ENCODE measurements at places on chromosomes 13 and 19. TPM values are rescaled to one million over a fixed set of nuclear protein-coding genes. Genes with fewer than 3 reads are reported as not detected.

AMER2 gene
- 0.04 TPM for total RNA-seq

GRCh38 chr19:41774515-41774980 lies 19.2 kb downstream of the CEACAM6 start:
- no peaks in the 10 kb centered on the region for H3K4me1 ChIP-seq
- H3K27ac ChIP-seq: no peak overlapping the region
- H3K27me3 ChIP-seq: no peaks in the 10 kb centered on the region
- no peak for DNase-seq
- no peaks in the 10 kb centered on the region for H3K36me3 ChIP-seq

DNA sequence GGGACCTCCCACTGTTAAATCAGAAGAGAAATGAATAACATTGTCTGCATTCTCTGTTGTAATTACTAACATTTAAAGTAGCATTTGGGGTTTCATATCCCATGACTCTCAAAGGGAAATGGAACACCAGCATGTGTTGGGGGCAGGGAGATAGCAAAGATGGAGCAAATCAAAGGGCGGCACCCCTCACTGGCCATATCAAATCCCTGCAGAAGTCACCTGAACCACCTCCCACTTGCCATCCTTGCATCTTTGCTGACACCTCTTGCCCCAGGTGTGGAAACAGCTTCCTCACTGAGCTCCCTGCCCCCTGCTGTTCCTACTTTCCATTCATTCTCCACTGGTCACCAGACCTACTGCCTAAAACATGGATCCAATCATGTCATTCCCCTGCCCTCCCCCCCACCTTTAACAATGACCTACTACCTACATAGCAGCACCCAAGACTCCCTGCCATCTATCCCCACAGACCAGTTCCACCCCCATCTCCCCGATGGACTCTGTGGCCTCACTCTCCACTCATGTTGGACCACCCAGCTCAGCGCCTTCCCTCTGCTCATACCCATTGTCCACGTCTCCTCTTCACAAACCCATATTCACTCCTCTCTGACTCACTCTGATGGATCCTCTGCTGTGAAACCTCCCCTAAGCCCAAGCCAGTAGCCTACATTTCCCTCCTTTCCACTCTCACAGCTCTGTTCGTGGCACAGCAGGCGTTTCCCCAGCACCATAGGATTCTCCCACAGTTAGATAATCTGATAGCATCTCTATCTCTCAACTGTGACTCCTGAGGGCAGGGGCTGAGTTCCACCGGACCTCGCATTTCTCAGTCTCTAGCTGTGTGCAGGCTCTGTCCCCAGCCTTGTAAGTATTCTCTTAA lies 55.9 kb downstream of the DLEU7 start:
- no peaks in the 10 kb centered on the region for H3K4me1 ChIP-seq
- no peak for DNase-seq
- H3K27me3 ChIP-seq: no peaks in the 10 kb centered on the region
- H3K27ac ChIP-seq: no peak overlapping the region
- no peaks in the 10 kb centered on the region for H3K36me3 ChIP-seq
- H3K4me3 ChIP-seq: no peak overlapping the region

DNA sequence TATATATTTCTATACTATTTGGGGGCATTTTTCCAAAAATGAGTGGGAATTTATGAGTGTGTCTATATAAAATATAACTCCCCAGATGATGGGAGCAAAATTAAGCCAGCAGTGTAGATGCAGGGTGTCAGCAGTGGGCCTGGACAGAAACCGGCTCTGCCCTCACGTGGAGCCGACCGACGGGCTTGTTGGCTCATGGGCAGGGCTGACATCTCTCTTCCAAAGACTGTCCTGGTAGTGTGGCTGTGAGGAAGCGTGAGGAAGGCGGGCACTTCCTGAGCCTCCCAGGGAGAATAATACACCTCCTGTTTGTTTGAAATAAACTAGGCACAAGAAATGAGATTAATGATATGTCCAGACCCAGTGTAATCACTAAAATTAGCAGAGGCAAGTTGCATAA lies 206.5 kb downstream of the TEX29 start:
- H3K27me3 ChIP-seq: peaks cover 36% of the 10 kb centered on the region
- H3K4me3 ChIP-seq: no peak overlapping the region
- H3K27ac ChIP-seq: no peak overlapping the region
- H3K4me1 ChIP-seq: peaks cover 2% of the 10 kb centered on the region
- no peak for DNase-seq

ZNF850 gene
- total RNA-seq: 3.7 TPM

KANK2 gene
- 71.5 TPM for total RNA-seq

DNA sequence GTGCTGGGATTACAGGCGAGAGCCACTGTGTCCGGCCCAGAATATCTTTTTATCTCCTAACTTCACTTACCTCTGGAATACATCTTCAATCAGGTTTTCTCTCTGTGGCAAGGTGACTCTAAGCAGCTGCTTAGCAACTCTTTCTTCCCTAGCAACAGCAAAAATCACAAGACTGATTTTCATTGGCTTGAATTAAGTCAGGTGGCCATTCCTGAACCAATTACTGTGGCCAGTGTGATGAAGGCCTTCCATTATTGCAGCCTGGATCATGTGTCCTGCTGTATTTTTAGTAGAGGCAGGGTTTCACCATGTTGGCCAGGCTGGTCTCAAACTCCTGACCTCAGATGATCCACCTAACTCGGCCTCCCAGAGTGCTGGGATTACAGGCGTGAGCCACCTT lies 9.0 kb upstream of the LTBP4 start:
- H3K27me3 ChIP-seq: peaks cover 14% of the 10 kb centered on the region
- H3K4me3 ChIP-seq: no peak overlapping the region
- no peak for DNase-seq
- peaks cover 7% of the 10 kb centered on the region for H3K36me3 ChIP-seq
- H3K4me1 ChIP-seq: peaks cover 8% of the 10 kb centered on the region
- no peak overlapping the region for H3K27ac ChIP-seq

- no peak overlapping the region for H3K27ac ChIP-seq
- no peaks in the 10 kb centered on the region for H3K27me3 ChIP-seq
- H3K36me3 ChIP-seq: peaks cover 78% of the 10 kb centered on the region
- no peak overlapping the region for H3K4me3 ChIP-seq
These were observed 8.7 kb downstream of the PRR12 start for GRCh38 chr19:49599378-49600295.

GRCh38 chr19:8877854-8878705 lies 45.9 kb downstream of the MBD3L1 start:
- DNase-seq: no peak
- no peaks in the 10 kb centered on the region for H3K27me3 ChIP-seq
- no peak overlapping the region for H3K4me3 ChIP-seq
- no peak overlapping the region for H3K27ac ChIP-seq
- H3K4me1 ChIP-seq: no peaks in the 10 kb centered on the region

DNA sequence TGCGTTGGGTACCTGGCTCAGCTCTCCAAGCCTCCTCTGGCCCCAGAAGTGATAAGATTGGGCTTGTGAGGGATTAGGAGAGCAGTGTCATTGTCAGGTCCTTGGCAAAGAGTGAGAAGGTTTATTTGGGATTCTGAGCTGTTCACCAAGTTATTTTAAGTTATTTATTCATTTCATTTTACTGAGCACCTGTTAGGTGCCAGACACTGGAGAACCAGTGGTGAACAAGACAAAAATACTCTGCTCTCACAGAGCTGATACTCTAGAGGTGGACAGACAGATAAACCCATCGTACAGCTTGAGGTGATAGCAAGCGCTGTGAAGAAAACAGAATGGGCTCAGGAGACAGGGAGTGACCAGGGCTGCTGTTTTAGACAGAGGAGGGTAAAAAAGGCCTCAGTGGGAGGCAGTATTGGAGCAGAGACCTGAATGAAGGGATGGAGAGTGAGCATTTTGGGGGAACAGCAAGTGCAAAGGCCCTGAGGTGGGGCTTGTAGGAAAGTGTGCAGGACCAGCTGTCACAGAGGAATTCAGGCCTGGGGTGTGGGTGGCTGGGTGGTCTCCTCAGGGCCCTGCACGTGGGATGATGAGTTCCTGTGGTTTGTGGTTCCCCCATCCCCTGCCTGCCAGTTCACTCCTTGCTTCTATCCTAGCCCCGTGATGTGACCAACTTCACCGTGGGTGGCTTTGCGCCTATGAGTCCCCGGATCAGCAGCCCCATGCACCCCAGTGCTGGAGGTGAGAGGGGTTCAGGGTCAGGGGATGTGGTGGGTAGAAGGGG lies 8.7 kb upstream of the TIMM50 start:
- no peak for DNase-seq
- no peaks in the 10 kb centered on the region for H3K27me3 ChIP-seq
- no peaks in the 10 kb centered on the region for H3K4me1 ChIP-seq
- H3K4me3 ChIP-seq: no peak overlapping the region

DNA sequence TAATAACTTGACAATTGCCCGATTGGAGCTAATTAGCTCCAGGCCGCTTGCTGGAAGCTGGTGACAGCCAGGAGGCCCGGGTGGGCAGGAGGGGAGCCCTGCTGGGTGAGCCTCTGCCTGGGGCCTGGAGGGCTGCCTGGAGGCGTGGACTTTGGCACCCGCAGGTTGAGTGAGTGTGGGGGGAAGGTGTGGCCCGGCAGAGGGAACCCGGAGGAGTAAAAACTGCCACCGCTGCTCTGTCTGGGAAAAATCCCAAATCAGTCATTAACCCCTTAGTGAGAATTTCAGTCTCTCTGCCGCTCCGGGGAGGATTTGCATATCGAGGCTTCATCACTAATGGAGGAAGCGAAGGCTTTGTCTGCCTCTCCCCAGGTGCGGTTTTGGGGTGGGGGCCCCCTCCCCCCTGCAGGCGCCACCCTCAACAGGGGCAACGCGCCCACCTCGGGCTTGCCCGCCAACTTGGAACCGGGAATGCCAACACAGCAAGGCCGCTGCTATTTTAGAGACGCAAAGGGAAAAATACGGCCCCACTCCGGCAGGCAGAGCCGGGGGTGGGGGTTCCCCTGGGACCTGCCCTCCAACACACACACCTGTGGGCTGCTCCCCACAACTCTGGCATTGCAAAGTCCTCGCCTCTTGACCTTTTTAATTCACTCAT lies 6.2 kb downstream of the EFNA2 start:
- no peaks in the 10 kb centered on the region for H3K36me3 ChIP-seq
- H3K4me3 ChIP-seq: no peak overlapping the region
- no peak for DNase-seq

- no peak for DNase-seq
- peak overlapping the region; percentile 93 for H3K4me3 ChIP-seq
- H3K4me1 ChIP-seq: peaks cover 18% of the 10 kb centered on the region
- H3K36me3 ChIP-seq: peaks cover 24% of the 10 kb centered on the region
- no peak overlapping the region for H3K27ac ChIP-seq
- no peaks in the 10 kb centered on the region for H3K27me3 ChIP-seq
These were observed 930 bp downstream of the ZNF583 start for GRCh38 chr19:56405062-56405461.

NDUFA11 gene
- total RNA-seq: 312 TPM

GRCh38 chr19:34104096-34104495 lies 68.2 kb upstream of the LSM14A start:
- no peak overlapping the region for H3K4me3 ChIP-seq
- H3K4me1 ChIP-seq: no peaks in the 10 kb centered on the region
- no peak overlapping the region for H3K27ac ChIP-seq
- peaks cover 2% of the 10 kb centered on the region for H3K27me3 ChIP-seq
- no peaks in the 10 kb centered on the region for H3K36me3 ChIP-seq

LILRB2 gene
- total RNA-seq: 0.53 TPM

KLK7 gene
- total RNA-seq: not detected

- DNase-seq: peak; percentile 63
- H3K4me1 ChIP-seq: no peaks in the 10 kb centered on the region
- H3K27me3 ChIP-seq: no peaks in the 10 kb centered on the region
- no peaks in the 10 kb centered on the region for H3K36me3 ChIP-seq
These were observed 593.8 kb downstream of the OLFM4 start for GRCh38 chr13:53622456-53622855.

TNFSF9 gene
- 1.0 TPM for total RNA-seq

DNA sequence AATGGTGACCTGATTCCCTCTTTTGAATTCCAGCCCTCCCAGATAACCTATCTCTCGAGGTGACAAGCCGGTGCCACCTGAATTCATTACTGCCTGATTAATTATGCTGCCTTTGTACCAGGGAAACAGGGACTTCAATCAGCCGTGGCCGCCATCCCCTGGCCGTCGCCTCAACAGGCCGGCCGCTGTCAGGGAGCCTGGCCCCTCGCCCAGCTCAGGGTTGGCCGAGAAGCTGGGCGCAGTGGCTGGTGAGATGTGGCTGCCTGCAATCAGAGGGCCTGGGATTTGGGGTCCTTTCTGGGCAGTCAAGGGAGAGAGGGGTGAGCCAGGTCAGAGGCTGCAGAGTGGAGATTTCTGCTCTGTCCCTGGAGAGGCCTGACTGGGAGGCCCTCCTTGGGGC lies 91.2 kb downstream of the KCTD15 start:
- H3K27me3 ChIP-seq: peaks cover 3% of the 10 kb centered on the region
- no peak overlapping the region for H3K27ac ChIP-seq
- H3K4me1 ChIP-seq: peaks cover 9% of the 10 kb centered on the region
- H3K4me3 ChIP-seq: no peak overlapping the region
- DNase-seq: no peak

DNA sequence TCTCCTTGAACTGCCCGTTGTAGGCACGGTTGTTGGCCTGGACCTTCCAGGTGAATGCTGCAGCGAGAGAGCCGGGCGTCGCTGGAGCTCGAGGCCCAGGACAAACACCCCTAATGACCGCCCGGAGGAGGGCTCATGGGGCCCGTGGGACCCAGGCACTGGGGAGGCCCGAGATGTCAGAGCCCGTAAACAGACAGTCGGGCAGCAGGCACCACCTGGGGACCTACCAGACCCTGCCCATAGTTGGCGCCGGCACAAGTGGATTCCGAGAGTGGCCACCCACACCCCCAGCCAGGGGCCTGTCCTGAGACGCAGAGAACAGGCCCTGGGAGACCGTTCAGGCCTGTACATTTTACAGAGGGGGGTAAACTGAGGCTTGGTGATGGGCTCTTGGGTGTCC lies 2.4 kb downstream of the ATP8B3 start:
- H3K36me3 ChIP-seq: no peaks in the 10 kb centered on the region
- H3K27me3 ChIP-seq: peaks cover 9% of the 10 kb centered on the region
- peak; percentile 11 for DNase-seq
- no peak overlapping the region for H3K4me3 ChIP-seq

GRCh38 chr13:109666656-109667055 lies 119.7 kb downstream of the IRS2 start:
- no peak overlapping the region for H3K4me3 ChIP-seq
- no peaks in the 10 kb centered on the region for H3K4me1 ChIP-seq
- H3K36me3 ChIP-seq: no peaks in the 10 kb centered on the region
- no peak overlapping the region for H3K27ac ChIP-seq

DNA sequence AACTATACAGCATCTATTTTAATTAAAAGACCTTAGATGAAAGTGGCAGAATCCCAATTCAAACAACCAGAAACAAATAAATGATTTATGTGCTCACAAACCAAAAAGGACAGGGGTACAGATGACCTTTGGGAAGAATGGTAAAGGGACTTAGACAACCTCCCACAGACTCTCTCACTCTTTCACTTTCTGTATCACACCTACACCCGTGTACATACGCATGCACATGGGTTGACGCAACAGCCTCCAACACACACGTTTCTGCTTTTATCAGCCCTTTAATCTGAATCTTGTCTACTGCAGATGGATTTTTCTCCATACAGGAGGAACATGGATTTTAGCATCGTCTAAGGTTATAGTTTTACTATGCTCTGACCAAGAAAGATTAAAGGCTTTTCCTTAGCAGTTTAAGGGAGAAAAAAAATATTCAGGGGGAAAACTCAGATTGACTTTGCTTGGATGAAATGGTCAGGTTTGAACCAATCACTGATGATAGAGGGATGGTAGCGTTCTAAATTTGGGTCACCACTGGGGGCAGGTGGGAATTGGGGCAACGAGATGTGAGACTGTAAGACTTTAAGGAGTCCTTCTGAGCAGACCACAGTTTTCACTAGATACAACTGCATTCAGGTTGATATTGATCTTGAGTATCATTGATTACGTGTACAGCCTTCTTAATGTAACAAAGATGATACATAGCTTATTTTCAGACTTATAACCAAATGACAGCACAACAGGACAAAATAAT lies 166.1 kb downstream of the ITGBL1 start:
- H3K36me3 ChIP-seq: no peaks in the 10 kb centered on the region
- no peak for DNase-seq
- H3K4me1 ChIP-seq: no peaks in the 10 kb centered on the region
- H3K27me3 ChIP-seq: no peaks in the 10 kb centered on the region
- H3K4me3 ChIP-seq: no peak overlapping the region

Data from muscle of leg (tissue), 16 donors.